ENCODE measurements at places on chromosomes 7 and 10.

GRCh38 chr10:30432622-30433305 lies 1.2 kb upstream of the MAP3K8 start:
- no peak for DNase-seq

DNA sequence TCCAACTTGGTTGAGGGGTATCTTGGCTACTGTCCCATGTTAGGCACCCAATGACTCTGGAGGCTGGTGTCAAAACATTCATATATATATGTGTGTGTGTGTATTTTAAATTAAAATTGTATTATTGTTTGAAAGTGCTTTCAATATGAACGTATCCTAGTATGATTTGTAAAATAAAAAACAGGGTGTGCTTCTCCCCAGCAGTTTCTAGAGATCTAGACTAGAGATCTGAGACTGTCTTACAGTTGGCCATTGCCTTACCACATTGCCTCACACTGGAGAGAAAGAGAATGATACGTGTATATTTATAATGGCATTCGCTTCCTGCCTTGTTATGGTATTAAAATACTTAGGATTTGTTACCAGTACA lies 1.2 kb downstream of the BAG3 start:
- no peak for DNase-seq

DNA sequence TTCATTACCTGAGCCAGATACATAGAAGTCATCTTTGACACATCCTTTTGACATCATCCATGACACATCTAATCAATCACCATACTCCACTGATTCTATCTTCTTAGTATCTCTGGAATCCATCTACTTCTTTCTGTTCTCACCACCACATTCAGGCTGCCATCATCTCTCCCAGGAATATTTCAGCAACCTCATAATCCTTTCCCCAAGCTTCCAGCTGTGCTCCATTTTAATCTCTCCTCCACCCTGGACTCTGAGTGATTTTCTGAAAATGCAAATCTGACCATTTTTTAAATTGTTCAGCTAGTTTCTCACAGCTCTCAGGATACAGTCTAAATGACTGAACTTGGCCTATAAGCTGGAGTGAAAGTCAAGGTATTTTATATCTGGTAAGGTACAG lies 2.5 kb upstream of the BTRC start:
- no peak for DNase-seq

GRCh38 chr10:69324583-69324982 lies 46.3 kb downstream of the HK1 start:
- DNase-seq: no peak

GRCh38 chr10:116690356-116691322 lies 51.7 kb downstream of the HSPA12A start:
- no peak for DNase-seq
